ENCODE measurements at places on chromosomes 2 and 18.

GRCh38 chr2:139721411-139721995 is 941.3 kb upstream of the NXPH2 start:
- DNase-seq: no peak

- DNase-seq: no peak
These were observed 1018.9 kb upstream of the ZEB2 start for GRCh38 chr2:145538661-145539350.

DNA sequence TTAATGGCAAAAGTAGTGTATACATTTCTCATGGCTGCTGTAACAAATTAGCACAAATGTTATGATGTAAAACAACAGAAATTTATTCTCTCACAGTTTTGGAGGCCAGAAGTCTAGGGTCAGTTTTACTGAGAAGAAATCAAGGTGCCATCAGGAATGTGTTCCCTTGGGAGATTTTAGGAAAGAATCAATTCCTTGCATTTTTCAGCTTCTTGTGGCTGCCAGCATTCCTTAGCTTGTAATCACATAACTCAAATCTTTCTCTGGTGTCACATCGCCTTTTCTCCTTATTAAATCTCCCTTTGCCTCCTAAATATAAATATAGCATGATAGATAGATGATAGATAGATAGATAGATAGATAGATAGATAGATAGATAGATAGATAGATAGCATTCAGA is 307.0 kb upstream of the REG3G start:
- no peak for DNase-seq

- no peak for DNase-seq
These were observed 159.0 kb downstream of the NUP35 start for GRCh38 chr2:183283209-183283608.

GRCh38 chr2:169561364-169561763 is 12.3 kb downstream of the FASTKD1 start:
- DNase-seq: no peak

- DNase-seq: no peak
These were observed 675.7 kb downstream of the METTL4 start for GRCh38 chr18:1895456-1896185.

- peak; percentile 60 for DNase-seq
These were observed 21.7 kb downstream of the LBH start for GRCh38 chr2:30252723-30253701.

GRCh38 chr2:197198890-197199289 is 111.7 kb downstream of the ANKRD44 start:
- peak; percentile 68 for DNase-seq

- DNase-seq: no peak
These were observed 1.2 kb downstream of the VPS54 start for GRCh38 chr2:64017811-64018700.

GRCh38 chr2:52347292-52347691 is 1315.4 kb upstream of the NRXN1 start:
- DNase-seq: no peak

DNA sequence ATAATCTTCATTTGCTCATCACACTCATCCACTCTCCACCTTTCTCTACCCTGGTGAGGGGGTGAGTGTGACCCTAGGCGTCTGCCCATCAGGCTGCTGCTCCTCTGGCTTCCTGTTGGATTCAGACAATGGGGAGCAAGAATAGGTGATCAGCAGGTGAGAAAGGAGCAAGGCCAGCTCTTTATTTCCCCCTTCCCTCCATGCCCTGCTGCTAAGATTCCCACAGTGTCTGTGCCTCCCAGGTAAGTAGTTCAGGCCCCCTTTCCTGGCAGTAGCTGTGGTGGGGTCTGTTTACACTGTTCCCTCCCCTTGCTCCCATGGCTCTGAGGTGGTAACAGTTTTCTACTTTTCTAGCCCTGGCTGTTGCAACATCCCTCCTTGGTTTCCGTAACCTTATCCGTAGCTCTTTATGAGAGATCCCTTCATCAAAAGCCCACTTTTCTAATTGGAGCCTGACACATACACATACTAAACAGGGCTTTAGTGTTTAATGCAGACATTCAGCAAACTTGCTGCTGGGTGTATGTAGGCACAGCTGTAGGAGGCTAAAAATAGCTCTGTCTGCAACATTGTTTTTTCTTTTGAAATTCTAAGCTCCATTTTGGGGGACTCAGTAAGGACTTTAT is 27.5 kb downstream of the MAP2 start:
- no peak for DNase-seq

- no peak for DNase-seq
These were observed 75.8 kb downstream of the LNPK start for GRCh38 chr2:175926272-175926671.

- DNase-seq: no peak
These were observed 156.6 kb upstream of the ACVR2A start for GRCh38 chr2:147688242-147688641.

- no peak for DNase-seq
These were observed 90.9 kb downstream of the SP3 start for GRCh38 chr2:173874003-173874893.

DNA sequence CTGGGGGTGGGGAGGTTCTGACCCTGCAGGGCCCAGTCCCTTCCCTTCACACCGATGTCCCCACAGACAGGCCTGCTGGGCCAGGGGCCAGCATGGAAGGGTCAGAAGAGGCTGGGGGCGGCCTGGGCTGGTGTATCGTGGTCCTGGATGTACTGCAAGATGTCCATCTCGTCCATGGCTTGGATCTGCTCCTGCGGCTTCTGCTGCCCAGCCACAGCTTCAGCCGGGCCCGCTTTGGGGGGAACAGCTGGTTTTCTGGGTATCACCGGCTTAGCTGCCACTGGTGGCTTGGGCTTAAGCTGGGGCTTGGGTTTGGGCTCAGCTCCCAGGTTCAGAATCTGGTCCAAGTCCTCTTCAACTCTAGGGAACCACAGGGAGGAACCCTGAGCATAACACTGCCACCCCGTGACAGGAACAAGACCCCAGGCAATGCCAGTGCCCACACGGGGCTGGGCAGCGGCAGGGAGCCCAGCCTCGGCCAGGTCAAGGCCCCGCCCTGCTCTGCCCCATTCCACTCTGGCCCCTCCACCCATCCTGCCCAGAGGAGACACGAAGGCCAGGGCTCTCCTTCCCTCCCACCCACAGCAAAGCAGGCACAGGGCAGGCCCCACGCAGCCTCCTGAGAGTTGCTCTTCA is 31.9 kb downstream of the HS1BP3 start:
- no peak for DNase-seq

- DNase-seq: no peak
These were observed 2.5 kb downstream of the PGAP1 start for GRCh38 chr2:196924051-196924450.

- no peak for DNase-seq
These were observed 3.6 kb upstream of the ARL4C start for GRCh38 chr2:234500394-234501006.

DNA sequence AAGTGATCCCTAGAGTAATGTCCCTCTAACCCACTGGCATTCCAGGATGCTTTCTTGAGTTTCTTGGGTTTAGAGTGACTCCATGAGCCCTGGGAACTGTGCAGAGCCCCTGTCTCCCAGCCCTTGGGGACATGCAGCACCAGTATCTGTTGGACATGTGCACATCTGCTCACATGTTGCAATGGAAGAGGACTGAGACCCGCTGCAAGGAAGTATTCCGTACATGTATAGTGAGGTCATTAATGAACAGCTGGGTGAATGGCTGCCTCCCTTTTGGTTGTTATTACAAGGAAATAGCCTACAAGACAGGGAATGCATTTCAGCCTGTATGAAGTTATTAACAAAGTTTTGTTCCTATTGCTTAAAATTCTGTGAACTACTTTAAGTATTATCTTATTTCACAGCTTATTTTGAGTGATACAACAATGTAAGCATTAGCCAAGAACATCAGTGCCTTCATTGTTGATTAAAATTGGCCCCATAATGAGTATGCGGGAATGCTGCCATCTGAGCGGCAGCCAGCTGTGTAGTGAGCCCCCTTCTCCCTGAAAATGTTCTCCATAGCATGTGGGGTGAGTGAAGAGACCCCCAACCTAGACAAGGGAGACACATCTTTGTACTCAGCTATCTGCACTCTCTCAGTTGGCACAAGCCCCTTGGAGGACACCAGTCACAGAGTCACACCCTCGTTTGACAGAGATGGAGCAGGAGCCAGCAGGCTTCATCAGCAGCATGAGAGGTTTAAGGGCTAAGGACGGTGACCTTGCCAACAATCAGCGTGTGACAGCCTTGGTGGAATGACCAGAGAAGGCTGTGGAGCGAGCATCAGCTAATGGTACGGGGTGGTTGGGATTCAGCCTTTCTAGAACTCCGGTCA is 87.4 kb downstream of the FAM210A start:
- no peak for DNase-seq

DNA sequence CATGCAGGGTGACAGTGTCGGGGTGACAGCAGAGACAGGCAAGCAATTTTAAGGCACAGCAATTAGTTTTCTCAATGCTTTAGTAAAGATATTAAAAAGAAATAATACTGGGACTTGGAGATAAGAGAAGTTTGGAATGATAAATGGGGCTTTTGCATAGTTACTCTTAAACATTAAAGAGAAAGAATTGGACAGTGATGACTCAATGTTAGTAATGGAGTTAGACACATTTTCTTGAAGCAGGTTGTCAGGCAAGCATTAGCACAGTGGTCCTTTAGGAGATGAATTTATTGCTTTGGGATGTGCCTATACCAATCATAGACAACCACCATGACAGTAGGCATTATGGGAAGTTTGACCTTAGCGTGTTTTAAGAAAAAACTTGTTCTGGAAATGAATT is 228.3 kb upstream of the RAB12 start:
- DNase-seq: no peak
